ENCODE measurements at places on chromosomes 6 and 20. TPM values are rescaled to one million over a fixed set of nuclear protein-coding genes. Genes with fewer than 3 reads are reported as not detected.

DNA sequence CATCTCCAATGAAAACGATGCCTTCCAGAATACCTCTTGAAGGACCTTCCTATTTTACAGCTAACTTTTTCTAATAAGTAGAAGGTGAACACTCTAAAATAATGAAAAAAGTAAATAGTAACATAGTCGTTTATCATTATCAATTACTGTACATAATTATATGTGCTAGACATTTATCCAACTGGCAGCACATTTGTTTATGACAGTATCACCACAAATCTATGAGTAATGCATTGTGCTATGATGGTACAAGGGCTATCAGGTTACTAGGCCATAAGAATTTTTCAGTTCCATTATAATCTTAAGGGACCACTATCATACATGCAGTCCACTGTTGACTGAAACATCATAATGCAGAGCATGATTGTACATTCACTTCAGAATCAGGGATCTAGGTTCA, 68.4 kb downstream of the ATG5 start:
- no peak for DNase-seq

- DNase-seq, result no peak
Measured at GRCh38 chr20:62765432-62766070, 30.7 kb upstream of the MRGBP start.

Gene SLC44A4
- 0.32 TPM for total RNA-seq

DNA sequence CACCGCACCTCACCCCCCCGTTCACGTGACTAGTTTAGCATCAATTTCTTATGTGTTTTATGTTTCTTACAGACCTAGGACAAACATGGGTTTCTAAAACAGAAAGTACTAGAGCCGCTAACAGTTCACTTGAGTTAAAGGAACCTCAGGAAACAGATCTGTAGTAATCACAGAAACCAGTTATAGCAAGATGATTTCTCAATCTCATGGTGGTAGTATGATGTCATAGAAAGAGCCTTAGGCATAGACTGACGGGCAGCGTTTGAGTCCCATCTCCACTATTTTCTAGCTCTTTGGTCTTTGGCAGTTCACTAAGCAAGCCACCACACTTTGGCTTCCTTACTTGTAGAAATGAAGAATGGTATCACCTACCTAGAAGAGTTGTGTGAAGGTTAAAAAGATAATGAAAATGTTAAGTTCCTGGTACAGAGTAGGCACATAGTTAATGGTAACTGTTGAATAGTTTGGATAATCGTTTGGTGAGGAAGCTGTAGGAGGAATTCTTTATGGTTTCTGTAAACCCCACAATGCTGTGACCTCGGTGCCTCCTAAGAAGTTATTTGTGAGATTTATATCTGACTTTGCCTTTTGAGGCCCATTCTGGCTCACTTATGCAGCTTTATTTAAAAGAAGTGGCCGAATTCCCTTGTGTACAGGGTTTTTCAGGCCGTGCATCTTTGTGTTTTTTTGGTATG, 21.3 kb downstream of the CTNNBL1 start:
- no peak for DNase-seq

- no peak for DNase-seq
Measured at GRCh38 chr6:118554698-118555097, 6.6 kb downstream of the PLN start.

Gene SERINC1
- 51.3 TPM for total RNA-seq

GRCh38 chr6:89999945-90000825, 105.9 kb downstream of the GJA10 start:
- DNase-seq, result no peak

- no peak for DNase-seq
Measured at GRCh38 chr6:163099621-163100171, 314.8 kb upstream of the QKI start.

Gene PHACTR2
- total RNA-seq, result 17.9 TPM

DNA sequence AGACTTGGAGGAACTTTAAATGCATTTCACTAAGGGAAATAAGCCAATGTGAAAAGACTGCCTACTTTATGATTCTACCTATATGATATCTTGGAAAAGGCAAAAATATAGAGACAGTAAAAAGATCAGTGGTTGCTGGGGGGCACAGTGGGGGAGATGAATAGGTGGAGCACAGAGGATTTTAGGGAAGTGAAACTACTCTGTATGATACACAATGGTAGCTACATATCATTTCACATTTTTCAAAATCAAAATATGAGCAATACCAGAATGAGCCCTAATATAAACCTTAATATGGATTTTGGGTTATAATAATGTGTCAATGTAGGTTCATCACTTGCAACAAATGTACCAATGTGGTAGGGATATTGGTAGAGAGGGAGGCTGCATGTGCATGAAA, 161.4 kb upstream of the HTR1E start:
- DNase-seq, result no peak

GRCh38 chr20:43372051-43372450, 85.6 kb upstream of the SRSF6 start:
- no peak for DNase-seq

DNA sequence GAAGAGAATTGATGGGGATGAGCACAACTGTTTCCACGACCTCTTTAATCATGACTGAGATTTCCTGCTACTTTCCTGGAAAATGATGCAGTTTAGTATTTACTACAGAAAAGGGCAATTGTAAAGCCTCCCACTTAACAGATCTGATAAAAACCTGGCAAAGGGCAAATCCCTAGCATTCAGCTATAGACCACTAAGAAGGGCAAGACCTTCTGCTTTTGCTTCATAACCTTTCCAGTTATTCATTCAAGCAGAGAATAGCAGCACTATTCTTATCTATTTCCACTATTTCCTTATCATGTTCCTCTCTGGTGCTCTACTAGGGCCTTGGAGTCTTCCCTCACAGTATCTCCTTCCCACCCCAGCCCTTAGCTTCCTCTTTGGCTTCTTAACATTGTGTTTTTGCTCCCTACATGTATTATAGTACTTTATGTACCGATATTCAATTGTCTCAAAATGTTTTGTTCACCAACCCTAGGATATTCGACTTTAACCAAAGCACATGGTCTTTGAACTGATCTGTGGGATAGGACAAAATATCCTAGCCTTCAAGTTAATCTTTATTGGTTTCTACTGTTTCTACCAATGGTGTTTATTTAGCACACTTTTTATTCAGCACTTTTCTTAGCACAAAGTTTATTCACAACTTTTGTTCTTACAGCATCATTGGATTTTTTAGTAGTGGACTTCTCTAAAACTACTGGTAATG, 32.7 kb upstream of the MANEA start:
- DNase-seq, result no peak

DNA sequence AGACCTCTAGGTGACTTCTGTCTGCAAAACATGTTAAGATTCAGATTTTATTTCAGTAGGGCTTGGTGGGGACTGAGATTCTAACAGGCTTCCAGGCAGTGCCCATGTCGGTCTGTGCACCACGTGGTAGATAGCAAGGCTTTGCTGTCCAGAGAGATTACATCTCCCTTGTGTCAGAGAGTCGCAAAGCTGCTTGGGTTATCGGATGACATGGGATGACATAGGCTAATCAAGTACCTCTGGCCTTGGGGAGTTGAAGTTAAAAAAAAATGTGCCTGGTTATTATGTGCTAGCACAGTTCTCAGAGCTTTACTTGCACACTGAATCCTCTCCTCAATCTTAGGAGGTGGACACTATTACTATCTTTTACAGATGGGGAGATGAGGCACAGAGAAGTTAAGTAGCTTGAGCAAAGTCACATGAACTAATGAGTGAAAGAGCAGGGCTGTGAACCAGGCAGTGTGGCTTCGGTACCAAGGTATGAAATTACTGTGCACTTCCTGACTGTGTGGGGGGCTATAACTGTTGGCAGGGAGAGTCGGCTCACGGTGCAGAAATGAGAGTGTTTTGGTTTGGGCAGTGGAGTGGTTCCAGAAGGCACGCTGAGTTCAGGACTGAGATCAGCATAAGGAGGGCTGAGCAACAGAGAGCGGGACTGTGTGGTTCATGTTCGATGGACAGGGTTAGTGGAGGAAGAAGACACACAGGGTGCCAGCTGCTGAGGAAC, 41.1 kb downstream of the FARS2 start:
- no peak for DNase-seq

Gene CTCFL
- total RNA-seq, result 0.14 TPM

DNA sequence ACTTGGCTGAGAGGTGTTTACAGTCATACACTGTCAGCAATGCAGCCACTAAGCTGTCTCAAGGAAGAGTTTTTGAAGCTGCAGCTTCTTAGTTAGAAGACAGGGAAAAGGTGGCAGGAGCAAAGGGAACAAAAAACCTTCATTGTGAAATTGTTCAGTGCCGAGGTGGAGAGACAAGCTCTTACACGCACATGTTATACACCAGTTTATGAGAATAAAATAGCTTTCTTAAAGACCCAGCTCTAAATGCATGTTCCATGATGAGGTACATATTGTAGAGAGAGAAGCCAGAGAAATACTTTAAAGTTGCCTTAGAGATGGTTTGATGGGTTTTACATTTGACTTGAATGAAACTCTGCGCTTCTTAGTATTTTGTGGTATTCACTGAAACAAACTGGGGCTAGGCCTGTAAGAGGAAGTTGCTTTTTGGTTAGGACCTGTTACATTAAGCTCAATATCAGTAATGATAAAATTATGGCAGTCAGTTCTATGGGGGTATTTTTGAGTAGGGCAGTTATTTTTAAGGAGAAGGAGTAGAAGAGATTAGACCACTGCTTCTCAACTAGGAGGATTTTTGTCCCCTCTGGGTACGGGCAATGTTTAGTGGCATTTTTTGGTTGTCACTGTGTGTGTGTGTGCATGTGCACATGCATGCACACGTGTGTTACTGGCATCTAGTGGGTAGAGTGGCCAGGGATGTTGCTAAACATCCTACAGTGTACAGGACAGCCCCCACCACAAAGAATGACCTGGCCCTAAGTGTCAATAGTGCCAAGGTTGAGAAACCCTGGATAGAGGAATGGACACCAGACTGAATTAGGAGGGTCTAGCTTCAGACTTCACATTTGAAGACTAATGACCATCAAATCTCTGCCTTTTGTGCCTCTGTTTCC, 9.8 kb downstream of the NEDD9 start:
- DNase-seq, result no peak

GRCh38 chr6:45558858-45559257, 181.1 kb upstream of the SUPT3H start:
- DNase-seq, result no peak

DNA sequence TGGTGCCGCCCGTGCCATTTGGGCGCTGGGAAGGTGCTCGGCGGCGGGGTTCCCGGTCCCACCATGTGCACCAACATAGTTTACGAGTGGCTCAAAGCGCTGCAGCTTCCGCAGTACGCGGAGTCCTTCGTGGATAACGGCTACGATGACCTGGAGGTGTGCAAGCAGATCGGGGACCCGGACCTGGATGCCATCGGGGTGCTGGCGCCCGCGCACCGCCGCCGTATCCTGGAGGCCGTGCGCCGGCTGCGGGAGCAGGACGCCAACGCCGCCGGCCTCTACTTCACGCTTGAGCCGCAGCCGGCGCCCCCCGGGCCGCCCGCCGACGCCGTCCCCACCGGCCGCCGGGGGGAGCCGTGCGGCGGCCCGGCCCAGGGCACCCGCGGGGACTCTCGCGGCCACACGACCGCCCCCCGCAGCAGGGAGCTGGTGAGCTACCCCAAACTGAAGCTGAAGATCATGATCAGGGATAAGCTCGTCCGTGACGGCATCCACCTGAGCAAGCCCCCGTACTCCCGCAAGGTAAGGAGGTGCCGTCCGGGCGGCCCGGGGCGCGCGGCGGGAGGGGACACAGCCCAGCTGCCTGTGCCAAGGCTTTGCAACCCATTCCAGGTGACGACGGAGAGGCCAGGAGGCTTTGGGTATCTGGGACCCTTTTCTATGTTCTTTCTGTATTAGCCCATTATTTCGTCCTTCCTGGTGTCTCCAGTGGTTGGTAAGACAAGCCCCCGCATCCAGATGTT, 547 bp downstream of the SAMD5 start:
- DNase-seq, result peak; percentile 26

Gene GSTA3
- total RNA-seq, result not detected

- no peak for DNase-seq
Measured at GRCh38 chr6:142929751-142930358, 15.1 kb downstream of the HIVEP2 start.

GRCh38 chr6:74091136-74091793, 395.3 kb downstream of the CD109 start:
- DNase-seq, result no peak

Gene DEFB118
- not detected for total RNA-seq

- peak; percentile 59 for DNase-seq
Measured at GRCh38 chr6:53347921-53348370, 804 bp downstream of the ELOVL5 start.

- no peak for DNase-seq
Measured at GRCh38 chr6:153942361-153942760, 96.7 kb upstream of the OPRM1 start.

Gene FAM209A
- total RNA-seq, result 0.50 TPM

Gene NRN1
- 1.5 TPM for total RNA-seq

DNA sequence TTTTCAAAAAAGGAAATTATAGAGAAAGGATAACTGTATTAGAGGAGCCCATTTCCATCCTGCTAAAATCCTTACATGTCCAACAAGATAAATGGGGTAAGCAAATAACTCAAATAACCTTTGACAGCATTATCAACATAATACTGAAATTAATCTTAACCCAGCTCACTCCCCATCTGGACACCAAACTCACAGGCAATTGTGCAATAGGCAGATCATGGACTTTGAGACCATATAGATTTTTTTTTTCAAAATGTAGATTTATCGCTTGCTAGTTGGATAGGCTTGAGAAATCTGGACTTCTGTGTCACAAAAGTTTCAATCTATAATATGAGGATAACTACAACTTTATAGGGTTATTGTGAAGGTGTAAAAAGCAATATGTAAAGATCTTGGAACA, 134.4 kb upstream of the ASCC3 start:
- no peak for DNase-seq

- no peak for DNase-seq
Measured at GRCh38 chr6:52305411-52305810, 20.9 kb upstream of the MCM3 start.

DNA sequence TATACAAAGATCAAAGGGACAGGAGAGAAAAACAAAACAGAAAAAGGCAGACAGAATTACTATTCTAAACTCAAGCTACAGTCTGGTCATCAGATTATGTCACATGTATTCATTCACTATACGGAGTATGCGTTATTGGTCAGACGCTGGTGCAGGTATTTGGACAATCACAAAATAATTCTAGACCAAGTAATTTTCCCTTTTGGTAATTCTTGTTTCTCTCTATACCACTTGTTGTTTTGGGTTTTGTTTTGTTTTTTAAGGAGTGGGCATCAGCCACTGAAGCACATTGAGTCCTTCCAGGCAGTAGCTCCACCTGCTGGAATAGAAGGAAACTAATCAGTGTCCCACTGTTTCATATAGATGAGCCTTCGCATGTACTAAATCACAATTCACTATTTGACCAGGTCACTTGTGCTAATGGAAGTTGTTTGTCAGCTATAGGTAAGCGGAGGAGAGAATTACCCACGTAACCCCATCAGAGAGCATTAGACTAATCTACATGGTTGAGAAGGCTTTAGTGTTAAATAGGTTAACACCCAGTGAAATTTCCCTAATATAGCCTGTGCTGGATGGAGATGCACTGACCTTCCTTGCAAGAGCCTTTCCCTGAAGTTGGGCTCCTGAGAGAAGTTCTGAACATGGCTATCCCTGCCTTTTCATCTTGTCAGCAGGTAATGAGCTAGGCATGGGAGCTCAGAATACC, 77.9 kb downstream of the TNFAIP3 start:
- no peak for DNase-seq
